Pancreas (tissue), 10 donors: ENCODE measurements at places on chromosomes 1 and 21. TPM values are rescaled to one million over a fixed set of nuclear protein-coding genes. Genes with fewer than 3 reads are reported as not detected.
A peak's percentile ranks its signal among the peaks of the same experiment; 100 is the strongest.

CYP4Z1 gene
- not detected for total RNA-seq

GSTM1 gene
- total RNA-seq, result 32.1 TPM

TIAM1 gene
- 1.8 TPM for total RNA-seq

SERTAD4 gene
- total RNA-seq, result 0.97 TPM

RNU1-2 gene
- total RNA-seq, result 2,332 TPM

AMY1C gene
- total RNA-seq, result not detected

LRRC3 gene
- 0.67 TPM for total RNA-seq

WDR4 gene
- total RNA-seq, result 7.7 TPM

KRTAP7-1 gene
- not detected for total RNA-seq

NTNG1 gene
- 0.24 TPM for total RNA-seq

CLDN14 gene
- 0.59 TPM for total RNA-seq

GBP2 gene
- 11.3 TPM for total RNA-seq

DNA sequence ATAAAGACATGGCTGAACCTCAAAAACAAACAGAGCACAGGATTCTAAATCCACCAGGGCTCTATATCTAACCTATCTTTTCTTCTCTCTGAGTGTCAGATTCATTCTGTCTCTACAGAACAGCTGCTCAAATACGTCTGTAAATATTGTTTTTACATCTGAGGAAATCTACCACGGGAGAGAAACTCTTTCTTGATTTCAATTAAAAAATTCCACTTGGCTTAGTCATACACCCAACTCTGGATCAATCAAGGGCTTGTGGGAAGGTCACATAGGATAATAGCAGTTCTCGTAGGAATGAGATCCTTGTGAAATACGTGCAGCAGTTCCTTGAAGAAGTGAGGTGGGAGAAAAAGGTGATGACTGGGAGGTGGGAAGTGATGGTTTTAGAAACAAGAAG, 1355.7 kb upstream of the ADGRL2 start:
- no peaks in the 10 kb centered on the region for H3K27me3 ChIP-seq
- no peak overlapping the region for H3K27ac ChIP-seq
- H3K36me3 ChIP-seq, result no peaks in the 10 kb centered on the region
- H3K4me1 ChIP-seq, result no peaks in the 10 kb centered on the region

DNA sequence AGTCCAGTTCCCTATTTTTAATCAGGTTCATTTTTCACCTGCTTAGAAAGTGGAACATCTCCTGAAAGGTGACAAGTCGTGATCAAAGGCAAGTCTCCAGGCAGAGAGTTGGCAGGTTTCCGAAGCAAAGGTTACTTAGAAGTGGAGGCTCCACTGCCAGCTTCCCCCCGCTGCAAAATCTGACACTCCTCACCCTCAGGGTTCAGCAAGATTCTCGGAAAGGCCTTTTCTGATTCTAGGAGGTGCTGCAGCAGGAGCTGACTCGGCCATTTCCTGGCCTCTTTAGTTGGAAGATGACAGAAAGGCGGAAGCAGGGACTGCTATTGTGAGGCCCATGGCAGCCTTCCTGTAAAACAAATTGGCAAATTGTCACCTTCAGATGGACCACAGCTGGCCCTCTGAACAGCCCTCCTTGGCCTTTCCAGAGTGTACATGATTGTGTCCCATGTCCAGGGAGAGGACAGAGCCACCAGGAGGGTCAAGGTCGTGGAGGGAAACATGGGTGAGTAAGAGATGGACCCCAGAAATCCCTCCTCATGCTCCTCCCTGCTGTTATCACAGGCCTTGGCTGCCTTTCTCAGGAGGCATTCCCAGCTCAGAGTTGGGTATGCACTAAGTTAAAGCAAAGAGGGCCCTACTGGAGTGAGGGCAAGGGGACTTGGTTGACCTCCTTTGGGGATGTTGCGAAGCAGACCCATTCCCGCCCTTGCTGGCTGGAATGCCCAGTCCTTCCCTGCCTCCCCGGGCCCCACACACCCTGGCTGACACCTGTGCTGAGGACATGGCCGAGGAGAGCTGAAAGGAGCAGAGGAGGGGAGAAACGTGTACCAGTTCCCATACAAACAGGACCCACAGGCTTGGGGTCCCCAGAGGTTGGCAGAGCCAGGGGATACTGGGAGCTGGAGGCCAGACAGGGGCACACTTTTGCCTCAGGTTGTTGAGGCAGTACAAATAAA, 115.5 kb upstream of the IRF2BP2 start:
- H3K27me3 ChIP-seq, result no peaks in the 10 kb centered on the region
- no peak for DNase-seq
- no peaks in the 10 kb centered on the region for H3K36me3 ChIP-seq
- H3K4me1 ChIP-seq, result peaks cover 49% of the 10 kb centered on the region
- no peak overlapping the region for H3K4me3 ChIP-seq
- peak overlapping the region; percentile 94 for H3K27ac ChIP-seq

- H3K27me3 ChIP-seq, result no peaks in the 10 kb centered on the region
- no peaks in the 10 kb centered on the region for H3K36me3 ChIP-seq
- peak overlapping the region; percentile 44 for H3K4me3 ChIP-seq
- no peaks in the 10 kb centered on the region for H3K4me1 ChIP-seq
- H3K27ac ChIP-seq, result peak overlapping the region; percentile 33
Observed at GRCh38 chr1:248862695-248862997, 3.8 kb upstream of the ZNF692 start.

DNA sequence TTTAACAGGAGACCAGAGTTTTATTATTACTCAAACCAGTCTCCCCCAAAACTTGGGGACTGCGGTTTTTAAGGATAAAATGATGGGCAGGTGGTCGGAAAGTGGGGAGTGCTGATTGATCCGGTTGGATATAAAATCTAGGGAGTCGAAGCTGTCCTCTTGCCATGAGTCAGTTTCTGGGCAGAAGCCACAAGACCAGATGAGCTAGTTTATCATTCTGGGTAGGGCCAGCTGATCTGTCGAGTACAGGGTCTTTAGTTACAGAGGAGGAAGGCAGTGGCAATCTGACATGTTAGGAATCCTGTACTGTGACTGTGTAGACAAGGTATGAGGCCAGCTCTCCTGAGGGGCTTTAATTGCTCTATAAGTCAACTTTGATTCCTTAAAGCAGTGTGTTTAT, 22.9 kb upstream of the FOXE3 start:
- H3K4me1 ChIP-seq, result no peaks in the 10 kb centered on the region
- no peaks in the 10 kb centered on the region for H3K36me3 ChIP-seq
- no peak overlapping the region for H3K27ac ChIP-seq
- DNase-seq, result no peak

DNA sequence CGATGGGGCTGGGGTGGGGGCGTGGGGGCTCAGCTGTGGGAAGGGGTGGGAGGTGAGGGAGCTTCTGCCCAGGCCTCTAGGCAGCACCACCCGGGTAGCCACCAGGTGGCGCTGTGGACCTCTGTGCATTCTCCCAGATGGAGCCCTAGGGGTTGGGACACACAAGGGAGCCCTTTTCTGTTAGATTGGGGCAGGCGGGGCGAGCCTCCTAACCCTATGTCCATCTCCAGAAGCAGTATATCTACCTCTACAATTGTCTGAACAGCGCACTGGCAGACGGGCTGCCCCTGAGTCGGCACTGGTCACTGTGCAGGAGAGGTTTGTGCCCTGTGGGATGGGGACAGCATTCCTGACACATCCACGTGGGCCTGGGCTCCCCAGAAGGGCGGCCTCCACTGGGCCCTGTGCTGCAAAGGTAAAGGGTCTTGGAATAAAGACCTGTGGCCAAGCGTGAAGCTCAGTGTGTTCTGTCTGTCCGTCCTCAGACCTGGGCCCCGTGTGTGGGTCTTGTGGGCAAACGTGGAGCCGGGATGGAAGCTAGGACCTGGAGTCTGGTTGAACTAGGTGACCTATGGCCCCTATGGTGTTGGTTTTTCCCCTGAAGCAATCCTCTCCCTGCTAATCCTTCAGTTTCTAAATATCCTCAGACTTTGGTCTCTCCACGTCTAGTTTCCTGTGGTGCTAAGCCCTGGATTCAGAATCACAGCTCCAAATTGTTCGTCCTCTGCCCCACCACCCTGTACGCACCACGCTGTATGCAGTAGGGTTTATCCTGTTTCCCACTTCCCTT, 4.4 kb upstream of the LGR6 start:
- H3K27me3 ChIP-seq, result peaks cover 4% of the 10 kb centered on the region
- peak; percentile 73 for DNase-seq
- H3K36me3 ChIP-seq, result no peaks in the 10 kb centered on the region
- no peaks in the 10 kb centered on the region for H3K4me1 ChIP-seq
- H3K4me3 ChIP-seq, result no peak overlapping the region
- no peak overlapping the region for H3K27ac ChIP-seq

GRCh38 chr1:176183618-176184017, 23.5 kb downstream of the COP1 start:
- H3K4me1 ChIP-seq, result no peaks in the 10 kb centered on the region
- no peak for DNase-seq
- H3K4me3 ChIP-seq, result no peak overlapping the region
- no peak overlapping the region for H3K27ac ChIP-seq
- no peaks in the 10 kb centered on the region for H3K27me3 ChIP-seq

- H3K27ac ChIP-seq, result no peak overlapping the region
- H3K27me3 ChIP-seq, result no peaks in the 10 kb centered on the region
- H3K36me3 ChIP-seq, result peaks cover 14% of the 10 kb centered on the region
- DNase-seq, result no peak
Observed at GRCh38 chr1:165742194-165742593, 26.5 kb downstream of the TMCO1 start.

DNA sequence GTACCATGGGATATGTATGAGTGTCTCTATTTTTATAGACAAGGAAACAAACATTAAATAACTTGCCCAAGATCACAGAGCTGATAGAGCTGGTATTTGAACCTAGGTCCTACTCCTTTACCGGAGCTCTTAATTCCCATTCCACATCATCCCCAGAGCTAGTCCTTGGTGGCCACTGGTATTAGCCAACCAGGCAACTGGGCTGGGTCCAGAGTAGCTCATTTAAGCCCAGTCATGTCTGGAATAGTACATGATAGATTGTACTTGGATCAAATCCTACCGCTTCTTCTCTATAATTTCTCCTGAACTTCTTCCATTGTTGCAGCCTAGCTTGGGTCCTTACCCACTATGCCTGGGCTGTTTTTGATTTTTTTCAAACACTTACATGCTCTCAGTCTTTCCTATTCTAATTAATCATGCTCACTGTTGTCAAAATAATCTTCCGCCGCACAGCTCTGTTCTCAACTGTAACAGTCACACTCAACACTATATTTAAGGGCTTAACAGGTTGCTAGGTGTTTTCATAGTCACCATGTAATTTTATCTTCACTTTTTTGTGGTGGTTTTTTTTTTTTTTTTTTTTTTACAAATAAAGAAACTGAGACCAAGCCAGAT, 80.2 kb downstream of the COLGALT2 start:
- H3K27ac ChIP-seq, result no peak overlapping the region
- H3K4me1 ChIP-seq, result peaks cover 7% of the 10 kb centered on the region
- DNase-seq, result no peak
- no peak overlapping the region for H3K4me3 ChIP-seq
- H3K36me3 ChIP-seq, result no peaks in the 10 kb centered on the region

GRCh38 chr1:3768811-3769390, 3.6 kb upstream of the SMIM1 start:
- H3K4me1 ChIP-seq, result peaks cover 8% of the 10 kb centered on the region
- H3K27me3 ChIP-seq, result no peaks in the 10 kb centered on the region
- H3K4me3 ChIP-seq, result no peak overlapping the region
- DNase-seq, result peak; percentile 33
- H3K27ac ChIP-seq, result no peak overlapping the region

GRCh38 chr1:119569095-119569494, 62.1 kb downstream of the HSD3B1 start:
- no peaks in the 10 kb centered on the region for H3K4me1 ChIP-seq
- H3K4me3 ChIP-seq, result no peak overlapping the region
- no peak overlapping the region for H3K27ac ChIP-seq

- peaks cover 4% of the 10 kb centered on the region for H3K4me1 ChIP-seq
- DNase-seq, result no peak
- H3K4me3 ChIP-seq, result no peak overlapping the region
- no peak overlapping the region for H3K27ac ChIP-seq
- no peaks in the 10 kb centered on the region for H3K36me3 ChIP-seq
Observed at GRCh38 chr1:204145033-204145504, 6.8 kb downstream of the ETNK2 start.

DNA sequence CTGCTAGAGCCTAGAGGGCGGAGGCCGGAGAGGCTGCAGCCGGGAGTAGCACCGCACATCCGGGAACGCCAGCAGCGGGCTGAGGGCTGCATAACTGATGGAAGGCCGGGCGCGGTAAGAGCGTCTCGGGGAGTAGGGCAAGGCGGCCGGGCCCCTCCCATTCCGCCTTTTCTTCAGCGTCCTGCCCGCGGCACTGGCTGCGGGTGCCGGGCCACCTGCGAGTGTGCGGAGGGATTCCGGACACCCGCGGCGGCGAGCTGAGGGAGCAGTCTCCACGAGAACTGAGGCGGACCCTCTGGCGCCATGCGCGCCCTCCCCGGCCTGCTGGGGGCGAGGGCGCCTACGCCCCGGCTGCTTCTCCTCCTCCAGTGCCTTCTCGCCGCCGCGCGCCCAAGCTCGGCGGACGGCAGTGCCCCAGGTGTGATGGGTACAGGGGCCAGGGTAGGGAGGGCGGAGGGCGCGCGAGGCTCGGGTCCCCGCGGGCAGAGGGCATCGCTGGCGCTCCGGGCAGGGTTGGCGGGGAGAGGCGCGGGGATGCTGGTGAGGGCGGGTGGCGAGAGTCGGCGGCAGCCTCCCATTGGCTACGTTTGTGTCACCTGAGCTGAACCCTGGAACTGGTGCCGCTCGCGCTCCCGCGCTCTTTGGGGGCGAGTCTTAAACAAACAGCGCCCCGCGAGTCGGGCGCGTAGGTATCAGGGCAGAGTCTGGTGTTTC, 334.4 kb downstream of the SRGAP2C start:
- no peaks in the 10 kb centered on the region for H3K36me3 ChIP-seq
- H3K4me1 ChIP-seq, result peaks cover 14% of the 10 kb centered on the region
- H3K27me3 ChIP-seq, result no peaks in the 10 kb centered on the region
- peak overlapping the region; percentile 53 for H3K4me3 ChIP-seq
- peak; percentile 79 for DNase-seq

GRCh38 chr21:39625211-39625895, 12.6 kb downstream of the B3GALT5 start:
- no peaks in the 10 kb centered on the region for H3K4me1 ChIP-seq
- no peak overlapping the region for H3K4me3 ChIP-seq
- no peak for DNase-seq
- H3K27ac ChIP-seq, result no peak overlapping the region
- no peaks in the 10 kb centered on the region for H3K36me3 ChIP-seq

DNA sequence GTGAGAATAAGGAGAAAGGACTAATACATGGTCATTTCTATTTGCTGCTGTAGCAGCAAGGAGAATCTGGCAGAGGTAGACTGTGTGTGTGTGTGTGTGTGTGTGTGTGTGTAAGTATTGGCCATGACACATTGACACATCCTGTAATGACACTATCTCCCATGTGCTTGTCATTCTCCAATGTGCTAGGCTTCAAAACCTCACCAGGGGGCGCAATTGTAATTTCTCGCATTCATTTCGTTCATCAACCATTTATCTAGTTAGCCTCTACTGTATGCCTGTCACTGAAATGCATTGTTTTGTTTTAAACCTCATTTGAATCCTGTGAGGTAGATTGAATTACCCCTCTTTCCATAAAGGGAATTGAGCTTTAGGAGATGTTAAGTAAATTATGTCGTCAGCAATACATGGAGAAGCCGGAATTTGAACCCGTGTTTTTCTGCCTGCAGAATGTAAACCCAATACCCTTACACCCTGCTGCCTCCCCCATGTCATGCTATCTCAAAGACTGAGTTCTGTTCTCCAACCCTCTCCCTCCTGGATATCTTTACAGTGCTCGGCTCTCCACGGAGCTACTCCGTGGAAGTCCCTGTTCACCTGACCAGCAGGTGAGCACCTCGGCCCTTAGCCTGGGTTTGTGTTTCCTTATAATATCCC, 100.8 kb downstream of the UCK2 start:
- H3K4me3 ChIP-seq, result no peak overlapping the region

GRCh38 chr21:38244407-38244787, 12.4 kb upstream of the KCNJ15 start:
- DNase-seq, result no peak
- no peak overlapping the region for H3K27ac ChIP-seq
- no peaks in the 10 kb centered on the region for H3K4me1 ChIP-seq
- no peaks in the 10 kb centered on the region for H3K27me3 ChIP-seq
- H3K36me3 ChIP-seq, result no peaks in the 10 kb centered on the region
- H3K4me3 ChIP-seq, result no peak overlapping the region
